ENCODE measurements at places on chromosomes 1 and 21. TPM values are rescaled to one million over a fixed set of nuclear protein-coding genes. Genes with fewer than 3 reads are reported as not detected.

Gene PPT1
- total RNA-seq: 46.8 TPM

Gene F3
- 110 TPM for total RNA-seq

Gene COP1
- 50.8 TPM for total RNA-seq

Gene ITLN2
- total RNA-seq: not detected

Gene CSF3R
- 1.9 TPM for total RNA-seq

Gene H6PD
- 130 TPM for total RNA-seq

Gene SFN
- 1,347 TPM for total RNA-seq

Gene ADGRL2
- total RNA-seq: 43.5 TPM

Gene JAM2
- 7.1 TPM for total RNA-seq

Gene CCDC181
- total RNA-seq: not detected

GRCh38 chr21:29293495-29293894, 5.2 kb upstream of the BACH1 start:
- no peak for DNase-seq
- no peak overlapping the region for H3K4me3 ChIP-seq
- peaks cover 9% of the 10 kb centered on the region for H3K4me1 ChIP-seq
- H3K27ac ChIP-seq: no peak overlapping the region

DNA sequence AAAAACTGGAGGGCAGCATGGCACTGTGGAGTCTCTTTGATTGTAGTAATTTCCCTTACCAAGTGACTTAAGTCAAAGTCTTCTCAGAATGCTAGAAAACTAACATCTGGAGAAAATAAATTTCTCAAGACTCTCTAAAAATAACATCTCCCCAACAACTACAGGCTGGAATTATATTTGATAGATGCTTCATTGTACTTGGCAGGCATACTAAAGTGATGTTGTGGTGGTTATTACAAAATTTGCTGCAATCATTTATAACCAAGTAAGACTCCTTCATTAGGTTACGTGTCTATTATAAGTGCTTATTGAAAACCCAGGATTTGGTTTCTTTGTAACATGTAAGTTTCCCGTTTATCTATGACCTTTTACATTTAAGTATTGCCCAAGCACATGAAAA, 132.9 kb upstream of the NRIP1 start:
- DNase-seq: no peak
- no peaks in the 10 kb centered on the region for H3K36me3 ChIP-seq
- H3K27me3 ChIP-seq: no peaks in the 10 kb centered on the region
- H3K4me1 ChIP-seq: no peaks in the 10 kb centered on the region

GRCh38 chr1:70583522-70583921, 172.5 kb downstream of the CTH start:
- DNase-seq: no peak
- no peak overlapping the region for H3K27ac ChIP-seq
- H3K27me3 ChIP-seq: no peaks in the 10 kb centered on the region

DNA sequence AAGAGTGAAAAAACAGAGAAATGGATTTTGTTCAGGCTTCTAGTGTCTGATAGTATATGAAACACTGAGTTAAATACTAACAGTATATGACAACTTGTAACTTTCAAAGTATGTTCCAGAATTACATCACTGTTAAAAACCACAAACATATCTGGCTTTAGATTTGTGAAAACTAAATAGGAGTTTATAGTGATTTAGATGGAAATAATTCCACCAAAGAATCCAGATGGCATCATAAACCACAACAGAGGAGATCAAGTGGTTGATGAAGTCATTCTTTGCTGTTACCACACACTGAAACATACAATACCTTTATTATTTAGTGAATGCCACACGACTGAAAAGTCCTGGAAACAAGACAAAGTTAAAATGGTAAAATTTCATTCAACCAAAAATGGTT, 37.2 kb downstream of the ALG14 start:
- H3K4me3 ChIP-seq: no peak overlapping the region
- H3K4me1 ChIP-seq: no peaks in the 10 kb centered on the region
- no peak for DNase-seq
- no peaks in the 10 kb centered on the region for H3K27me3 ChIP-seq

DNA sequence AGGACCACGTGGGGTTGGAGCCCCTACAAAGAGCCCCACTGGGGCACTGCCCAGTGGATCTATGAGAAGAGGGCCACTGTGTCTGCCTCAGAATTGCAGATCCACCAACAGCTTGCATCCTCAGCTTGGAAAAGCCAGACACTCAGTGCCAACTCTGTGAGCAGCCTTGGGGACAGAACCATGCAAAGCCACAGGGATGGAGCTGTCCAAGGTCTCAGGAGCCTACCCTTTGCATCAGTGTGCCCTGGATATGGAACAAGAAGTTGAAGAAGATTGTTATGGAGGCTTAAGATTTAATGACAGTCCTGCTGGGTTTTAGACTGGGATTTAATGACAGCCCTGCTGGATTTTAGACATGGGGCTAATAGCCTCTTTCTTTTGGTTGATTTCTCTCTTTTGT, 1670.9 kb downstream of the PLA2G4A start:
- no peak overlapping the region for H3K4me3 ChIP-seq
- H3K27me3 ChIP-seq: no peaks in the 10 kb centered on the region
- no peaks in the 10 kb centered on the region for H3K4me1 ChIP-seq
- H3K27ac ChIP-seq: no peak overlapping the region

- H3K27ac ChIP-seq: no peak overlapping the region
- H3K4me1 ChIP-seq: no peaks in the 10 kb centered on the region
- no peaks in the 10 kb centered on the region for H3K27me3 ChIP-seq
These were observed 46.3 kb downstream of the ATP6V1G3 start for GRCh38 chr1:198494139-198494538.

DNA sequence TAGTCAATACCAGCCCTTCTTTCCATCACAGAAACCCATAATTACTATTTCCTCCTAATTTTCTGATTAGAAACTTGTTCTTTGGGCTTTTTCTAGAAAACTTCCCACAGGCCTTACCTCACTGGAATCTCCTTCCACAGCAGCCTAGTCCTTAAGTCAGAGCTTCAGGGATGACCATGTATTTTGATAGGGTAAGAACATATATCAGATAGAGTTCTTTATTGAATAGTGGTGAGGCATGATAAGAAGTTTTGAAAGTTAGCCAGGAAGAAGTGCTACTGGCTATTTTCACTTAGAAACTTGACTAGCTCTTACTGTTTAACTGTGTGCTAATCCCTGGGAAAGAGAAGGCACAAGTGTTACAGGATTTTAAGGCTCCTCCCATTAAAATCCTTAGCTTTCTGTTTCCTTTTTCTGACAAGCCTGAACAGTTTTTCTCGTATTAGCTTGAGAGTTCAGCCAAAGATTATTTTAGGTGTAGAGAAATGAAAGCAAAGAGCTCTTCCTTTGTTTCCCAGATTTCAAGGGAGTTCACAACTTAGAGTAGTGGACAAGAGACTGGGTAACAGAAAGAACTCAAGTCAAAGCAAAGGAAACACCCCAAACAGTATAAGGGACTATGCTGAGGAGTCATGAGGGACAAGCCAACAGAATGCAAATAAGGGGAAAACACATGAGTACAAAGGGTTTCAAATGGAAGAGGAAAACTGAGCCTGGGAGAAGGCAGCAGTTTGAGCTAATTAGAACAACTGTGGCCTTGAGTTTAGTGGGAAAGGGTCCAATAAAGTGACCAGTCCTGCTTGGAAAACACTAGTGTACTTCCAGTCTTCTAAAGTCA, 37.2 kb upstream of the AIM2 start:
- H3K27ac ChIP-seq: no peak overlapping the region
- no peaks in the 10 kb centered on the region for H3K27me3 ChIP-seq
- DNase-seq: no peak
- no peak overlapping the region for H3K4me3 ChIP-seq
- peaks cover 11% of the 10 kb centered on the region for H3K4me1 ChIP-seq

DNA sequence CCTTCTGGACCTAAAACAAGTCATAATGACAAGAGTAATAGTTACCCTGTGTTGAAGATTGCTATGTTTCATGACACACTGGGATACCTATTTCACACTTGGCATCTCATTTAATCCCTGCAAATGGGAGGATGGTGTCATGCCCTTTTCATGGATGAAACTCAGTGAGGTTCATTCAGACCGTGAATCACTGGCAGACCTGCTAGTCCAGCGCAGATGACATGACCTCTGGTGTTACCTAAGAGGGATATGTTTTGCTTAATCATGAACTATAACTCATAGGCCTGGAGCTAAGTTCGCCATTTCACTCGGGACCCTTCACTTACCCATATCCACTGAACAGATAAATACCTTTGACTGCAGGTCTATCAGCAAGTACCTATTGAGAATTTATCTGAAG, 286.6 kb upstream of the FMN2 start:
- H3K36me3 ChIP-seq: no peaks in the 10 kb centered on the region
- no peak overlapping the region for H3K27ac ChIP-seq

- H3K36me3 ChIP-seq: no peaks in the 10 kb centered on the region
- peak overlapping the region; percentile 50 for H3K27ac ChIP-seq
- no peak overlapping the region for H3K4me3 ChIP-seq
- no peak for DNase-seq
These were observed 27.8 kb downstream of the CBR1 start for GRCh38 chr21:36097427-36098181.

- H3K4me1 ChIP-seq: peaks cover 29% of the 10 kb centered on the region
- H3K27me3 ChIP-seq: no peaks in the 10 kb centered on the region
- H3K36me3 ChIP-seq: no peaks in the 10 kb centered on the region
- H3K27ac ChIP-seq: no peak overlapping the region
These were observed 11.8 kb downstream of the PLA2G2F start for GRCh38 chr1:20150969-20151368.

- H3K4me3 ChIP-seq: peak overlapping the region; percentile 53
- peak overlapping the region; percentile 28 for H3K27ac ChIP-seq
- H3K4me1 ChIP-seq: peaks cover 45% of the 10 kb centered on the region
- no peak for DNase-seq
These were observed 3.4 kb downstream of the RUNX3 start for GRCh38 chr1:24926563-24927249.

GRCh38 chr1:218397752-218398339, 52.7 kb downstream of the TGFB2 start:
- H3K27ac ChIP-seq: no peak overlapping the region
- H3K4me3 ChIP-seq: no peak overlapping the region
- no peak for DNase-seq
- H3K27me3 ChIP-seq: no peaks in the 10 kb centered on the region
- no peaks in the 10 kb centered on the region for H3K36me3 ChIP-seq
- peaks cover 4% of the 10 kb centered on the region for H3K4me1 ChIP-seq

- DNase-seq: no peak
- no peak overlapping the region for H3K27ac ChIP-seq
- peaks cover 9% of the 10 kb centered on the region for H3K27me3 ChIP-seq
- H3K4me3 ChIP-seq: no peak overlapping the region
- no peaks in the 10 kb centered on the region for H3K36me3 ChIP-seq
These were observed 19.7 kb downstream of the BSND start for GRCh38 chr1:55018395-55018794.

GRCh38 chr21:42937960-42938605, 12.7 kb upstream of the ERVH48-1 start:
- peaks cover 9% of the 10 kb centered on the region for H3K4me1 ChIP-seq
- no peak for DNase-seq
- H3K4me3 ChIP-seq: no peak overlapping the region
- H3K36me3 ChIP-seq: no peaks in the 10 kb centered on the region
- no peaks in the 10 kb centered on the region for H3K27me3 ChIP-seq
- no peak overlapping the region for H3K27ac ChIP-seq

DNA sequence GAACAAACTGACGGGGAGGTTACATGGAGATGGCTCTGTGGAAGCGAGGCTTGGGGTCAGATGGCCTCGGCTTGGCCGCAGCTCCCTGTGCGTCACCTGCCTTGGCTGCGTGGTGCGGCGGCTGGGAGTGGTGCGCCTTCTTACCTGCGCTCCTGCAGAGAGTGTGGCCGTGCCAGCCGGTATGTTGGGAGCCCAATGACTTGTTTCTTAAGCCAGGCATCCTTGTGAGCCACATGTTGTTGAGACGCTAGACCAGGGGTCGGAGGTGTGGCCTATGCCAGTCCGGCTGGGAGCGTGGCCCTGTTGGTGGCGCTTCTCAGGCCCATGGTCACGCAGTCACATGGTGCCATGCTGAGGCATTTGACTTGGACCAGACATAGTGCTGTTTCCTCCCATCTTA, 10.5 kb downstream of the SLX9 start:
- H3K4me3 ChIP-seq: no peak overlapping the region
- DNase-seq: no peak
- peaks cover 43% of the 10 kb centered on the region for H3K36me3 ChIP-seq
- H3K27ac ChIP-seq: peak overlapping the region; percentile 44

DNA sequence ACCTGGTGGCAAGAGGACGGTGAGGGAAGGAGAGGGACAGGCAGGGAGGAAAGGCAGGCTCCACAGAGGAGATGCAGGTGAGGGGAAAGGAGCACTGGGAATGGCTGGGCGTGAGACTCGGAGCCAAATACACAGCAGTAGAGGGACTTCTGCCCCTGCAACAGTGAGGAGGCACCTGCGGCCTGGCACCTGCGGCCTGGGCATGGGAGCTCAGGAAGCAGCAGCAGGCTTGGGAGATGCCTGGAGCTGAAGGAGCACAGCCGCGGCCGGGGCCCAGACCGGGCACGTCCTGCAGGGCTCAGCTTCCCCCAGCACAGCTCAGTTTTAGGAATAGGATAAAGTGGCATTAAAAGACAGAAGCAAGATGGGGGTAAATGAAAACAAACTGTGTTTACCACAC, 20.9 kb upstream of the TSPEAR start:
- peak; percentile 28 for DNase-seq
- no peak overlapping the region for H3K27ac ChIP-seq
- no peaks in the 10 kb centered on the region for H3K4me1 ChIP-seq
- H3K4me3 ChIP-seq: no peak overlapping the region
- H3K27me3 ChIP-seq: peaks cover 34% of the 10 kb centered on the region
- H3K36me3 ChIP-seq: no peaks in the 10 kb centered on the region

- H3K27me3 ChIP-seq: no peaks in the 10 kb centered on the region
- no peak overlapping the region for H3K4me3 ChIP-seq
- H3K4me1 ChIP-seq: no peaks in the 10 kb centered on the region
- DNase-seq: no peak
- no peak overlapping the region for H3K27ac ChIP-seq
These were observed 130.2 kb downstream of the IFI44 start for GRCh38 chr1:78779831-78780230.

DNA sequence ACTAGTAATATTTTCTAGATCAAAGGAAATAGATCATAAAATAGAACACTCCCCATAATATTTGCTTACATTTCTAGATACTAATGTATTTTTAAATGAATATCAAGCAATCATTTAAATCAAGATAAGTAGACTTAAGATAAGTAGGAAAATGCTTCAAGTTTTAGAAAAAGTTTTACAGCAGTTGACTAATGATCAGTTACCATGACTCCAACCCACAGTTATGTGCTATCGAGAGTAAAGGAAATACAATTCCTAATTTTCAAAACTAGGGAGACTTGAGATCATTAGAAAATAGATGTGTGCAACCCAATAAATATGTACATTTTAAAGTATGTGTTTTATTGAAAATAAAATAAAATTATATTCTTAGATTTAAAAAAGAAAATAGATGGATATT, 95.0 kb downstream of the DENND1B start:
- no peak overlapping the region for H3K27ac ChIP-seq
- peaks cover 4% of the 10 kb centered on the region for H3K4me1 ChIP-seq
- no peaks in the 10 kb centered on the region for H3K36me3 ChIP-seq
- DNase-seq: no peak
- H3K4me3 ChIP-seq: no peak overlapping the region

DNA sequence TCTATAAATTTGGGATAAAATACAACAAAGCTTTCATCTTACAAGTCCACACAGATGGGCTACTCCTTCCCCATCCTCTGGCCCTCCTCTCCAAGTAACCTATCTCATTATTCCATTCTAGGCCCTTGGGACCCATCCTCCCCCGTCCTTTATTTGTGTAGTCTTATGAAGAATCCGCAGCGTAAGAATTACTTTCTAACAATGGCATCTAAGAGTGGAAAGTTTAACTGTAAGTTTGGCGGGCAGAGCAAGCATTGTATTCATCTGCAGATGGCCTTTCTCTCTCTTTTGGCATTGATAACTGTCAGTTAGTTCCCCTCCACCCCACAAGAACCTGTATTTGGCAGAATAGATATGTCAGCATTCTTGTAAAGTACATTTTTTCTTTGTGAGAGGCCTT, 91.9 kb upstream of the TSPAN2 start:
- no peaks in the 10 kb centered on the region for H3K36me3 ChIP-seq
- H3K27ac ChIP-seq: no peak overlapping the region
- no peak overlapping the region for H3K4me3 ChIP-seq
- DNase-seq: no peak

All from suprapubic skin (tissue), 4 donors.